ENCODE measurements at places on chromosomes 6 and 20. TPM values are rescaled to one million over a fixed set of nuclear protein-coding genes. Genes with fewer than 3 reads are reported as not detected.

KCNK16 gene
- not detected for polyA plus RNA-seq

GTSF1L gene
- polyA plus RNA-seq, result not detected

BANF2 gene
- polyA plus RNA-seq, result not detected

ARMH2 gene
- not detected for polyA plus RNA-seq

TRERF1 gene
- polyA plus RNA-seq, result 12.7 TPM

SPTLC3 gene
- polyA plus RNA-seq, result 20.1 TPM

RRAGD gene
- 31.6 TPM for polyA plus RNA-seq

FAM83D gene
- 14.3 TPM for polyA plus RNA-seq

FAM217A gene
- polyA plus RNA-seq, result 1.5 TPM

LMBRD1 gene
- 162 TPM for polyA plus RNA-seq

DNA sequence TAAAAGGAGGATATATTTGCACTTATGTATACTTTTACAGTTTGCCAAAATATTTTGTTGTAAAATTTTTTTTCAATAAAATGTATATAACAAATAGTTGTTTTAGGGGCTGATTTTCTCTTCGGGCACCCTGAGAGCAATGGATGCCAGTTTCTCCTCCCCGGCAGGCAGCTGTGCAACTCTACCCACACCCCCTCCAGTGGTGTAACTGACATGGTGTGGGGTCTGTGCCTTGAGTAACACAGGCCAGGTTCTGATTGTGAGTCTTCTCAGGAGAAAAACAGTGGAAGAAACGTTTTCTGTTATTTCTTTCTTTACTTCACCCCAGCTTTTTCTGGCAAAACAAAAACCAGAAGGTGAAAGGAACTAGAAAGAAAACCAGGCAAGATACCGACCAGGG lies 6.1 kb downstream of the FOXF2 start:
- DNase-seq, result no peak

DNA sequence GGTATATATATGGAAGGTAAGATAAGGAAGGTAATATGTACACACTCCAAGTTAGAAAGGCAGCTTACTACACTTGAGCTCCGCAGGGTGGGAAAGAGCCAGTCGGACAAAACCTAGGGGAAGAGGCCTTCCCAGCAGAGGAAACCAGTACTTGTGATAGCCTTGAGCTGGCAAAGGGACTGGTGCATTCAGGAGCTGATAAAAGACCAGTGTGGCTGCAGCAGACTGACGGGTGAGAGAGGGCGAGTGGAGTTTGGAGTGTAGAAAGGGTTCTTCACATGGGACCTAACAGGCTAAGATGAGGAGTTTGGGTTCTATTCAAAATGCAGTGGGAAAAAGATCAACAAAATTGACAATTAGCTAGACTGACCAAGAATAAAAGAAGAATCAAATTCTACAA lies 49.3 kb upstream of the KIF13A start:
- DNase-seq, result no peak

- DNase-seq, result peak; percentile 50
Observed at GRCh38 chr6:17987697-17988421, 424 bp upstream of the KIF13A start.

DNA sequence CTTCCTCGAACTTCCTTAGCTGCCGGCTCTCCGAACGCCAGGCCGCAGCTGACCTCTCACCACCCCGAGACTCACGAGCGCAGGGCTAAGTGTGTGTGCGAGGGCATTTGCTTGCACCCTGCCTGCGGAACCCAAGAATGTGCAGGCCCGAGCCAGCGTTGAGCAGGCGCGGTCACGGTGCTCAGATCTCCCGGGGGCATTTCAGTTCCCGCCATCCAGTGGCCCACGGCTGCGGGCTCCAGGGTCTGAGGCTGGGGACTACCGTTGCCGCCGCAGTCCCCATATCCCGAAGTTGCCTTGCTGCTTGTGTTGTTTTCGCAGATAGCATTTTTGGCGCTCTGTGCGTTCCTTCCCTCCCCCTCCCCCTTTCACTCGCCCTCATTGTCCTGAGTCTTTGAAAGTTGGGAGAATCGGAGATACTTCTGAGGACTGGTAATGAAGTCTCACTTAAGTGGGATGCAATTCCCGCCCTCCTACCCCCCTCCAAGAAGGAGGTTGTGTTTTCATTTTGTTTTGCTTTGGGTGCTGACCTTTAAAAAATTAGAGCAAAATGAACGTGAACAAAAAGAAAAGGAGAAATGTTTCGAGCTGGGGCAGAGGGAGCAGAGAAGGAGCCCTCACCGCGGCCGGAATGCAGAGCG lies 1.7 kb downstream of the NR2E1 start:
- DNase-seq, result no peak

- peak; percentile 15 for DNase-seq
Observed at GRCh38 chr6:17768388-17768787, 61.7 kb upstream of the NUP153 start.

GRCh38 chr6:110468731-110469130 lies 7.7 kb downstream of the SLC22A16 start:
- DNase-seq, result no peak

DNA sequence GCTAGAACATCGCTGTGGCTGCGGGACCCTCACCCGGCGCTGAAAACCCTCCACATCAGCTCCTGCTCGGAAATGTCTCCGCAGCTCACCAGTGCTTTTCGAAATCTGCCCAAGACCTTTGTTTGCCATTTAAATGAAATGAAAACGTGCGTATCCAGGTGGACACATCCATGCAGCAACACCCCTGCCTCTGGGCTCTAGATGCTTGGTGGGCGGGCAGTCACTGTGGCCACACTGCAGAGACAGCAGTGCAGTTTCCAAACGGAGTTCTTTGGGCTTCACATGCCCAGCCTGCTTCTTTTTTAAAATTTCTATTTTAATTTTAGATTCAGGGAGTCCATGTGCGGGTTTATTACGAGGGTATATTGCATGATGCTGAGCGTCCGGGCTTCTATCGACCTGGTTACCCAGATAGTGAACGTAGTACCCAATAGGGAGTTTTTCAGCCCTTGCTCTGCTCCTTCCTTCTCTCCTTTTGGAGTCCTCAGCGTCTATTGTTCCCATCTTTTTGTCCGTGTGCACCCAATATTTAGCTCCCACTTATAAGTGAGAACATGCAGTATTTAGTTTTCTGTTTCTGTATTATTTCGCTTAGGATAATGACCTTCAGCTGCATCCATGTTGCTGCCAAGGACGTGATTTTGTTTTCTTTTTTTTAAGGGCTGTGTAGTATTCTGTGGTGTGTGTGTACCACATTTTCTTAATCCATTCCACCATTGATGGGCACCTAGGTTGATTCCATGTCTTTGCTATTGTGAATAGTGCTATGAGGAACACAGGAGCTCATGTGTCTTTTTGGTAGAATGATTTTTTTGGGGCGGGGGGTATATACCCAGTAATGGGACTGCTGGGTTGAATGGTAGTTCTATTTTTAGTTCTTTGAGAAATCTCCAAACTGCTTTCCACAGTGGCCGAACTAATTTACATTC lies 4.8 kb upstream of the TUBB2B start:
- no peak for DNase-seq

GRCh38 chr6:3966426-3966825 lies 112.5 kb downstream of the FAM217A start:
- DNase-seq, result no peak

DNA sequence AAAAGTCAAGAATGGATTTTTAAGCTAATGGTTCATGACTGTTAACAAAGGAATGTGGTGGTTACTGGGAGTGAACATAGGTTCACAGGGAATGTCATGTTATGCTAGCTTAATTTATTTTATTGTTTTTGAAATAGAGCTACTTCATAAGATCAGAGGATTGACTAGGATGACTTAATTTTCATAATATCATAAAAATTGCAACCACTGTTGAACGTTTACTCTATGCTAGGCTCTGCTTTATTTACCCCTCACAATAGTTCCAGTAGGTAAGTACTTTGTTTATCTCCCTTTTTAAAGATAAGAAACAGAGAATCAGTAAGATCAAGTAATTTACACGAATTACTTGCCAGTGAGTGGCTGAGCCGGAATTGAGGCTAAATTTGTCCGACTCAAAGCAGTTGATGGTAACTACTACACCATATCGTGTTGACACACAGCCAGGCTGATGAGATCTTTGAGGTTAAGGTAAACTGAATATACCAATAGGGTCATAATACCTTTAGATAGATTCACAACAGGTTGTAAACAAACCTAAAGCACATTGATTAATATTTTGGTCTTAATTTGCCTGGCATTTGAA lies 194.6 kb upstream of the CITED2 start:
- no peak for DNase-seq

GRCh38 chr6:148492654-148493290 lies 150.1 kb downstream of the SASH1 start:
- no peak for DNase-seq

DNA sequence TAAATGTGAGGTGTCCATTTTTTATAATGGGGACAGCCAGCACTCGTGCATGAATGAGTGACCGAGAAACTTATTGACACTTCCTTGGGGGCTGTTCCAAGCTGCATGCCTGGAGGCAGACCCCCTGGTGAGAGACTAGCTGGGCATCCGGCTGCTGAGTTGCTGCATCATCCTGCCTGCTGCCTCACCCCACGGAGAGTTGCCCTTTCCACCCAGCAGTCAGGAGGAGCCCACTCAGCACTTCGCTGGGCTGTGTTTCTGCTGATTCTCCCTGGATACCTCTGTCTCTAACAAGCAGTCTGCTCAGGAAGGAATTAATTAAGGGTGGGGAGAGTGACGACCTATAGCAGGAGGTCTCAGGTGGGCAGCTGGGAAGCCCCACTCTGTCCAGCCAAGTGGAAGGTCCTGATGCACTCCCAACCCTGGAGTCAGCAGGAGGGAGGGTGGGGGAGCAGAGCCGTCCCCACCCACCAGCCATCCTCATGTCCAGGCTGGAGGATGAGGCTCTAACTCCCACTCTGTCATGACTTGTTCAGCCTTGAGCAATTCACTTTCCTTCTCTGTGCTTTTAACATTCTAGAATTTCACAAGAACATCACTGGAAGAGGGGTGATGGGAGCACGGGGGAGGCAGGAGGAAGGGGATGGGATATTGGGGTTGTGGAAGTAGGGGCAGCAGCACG lies 177.3 kb downstream of the LRFN2 start:
- DNase-seq, result no peak

DNA sequence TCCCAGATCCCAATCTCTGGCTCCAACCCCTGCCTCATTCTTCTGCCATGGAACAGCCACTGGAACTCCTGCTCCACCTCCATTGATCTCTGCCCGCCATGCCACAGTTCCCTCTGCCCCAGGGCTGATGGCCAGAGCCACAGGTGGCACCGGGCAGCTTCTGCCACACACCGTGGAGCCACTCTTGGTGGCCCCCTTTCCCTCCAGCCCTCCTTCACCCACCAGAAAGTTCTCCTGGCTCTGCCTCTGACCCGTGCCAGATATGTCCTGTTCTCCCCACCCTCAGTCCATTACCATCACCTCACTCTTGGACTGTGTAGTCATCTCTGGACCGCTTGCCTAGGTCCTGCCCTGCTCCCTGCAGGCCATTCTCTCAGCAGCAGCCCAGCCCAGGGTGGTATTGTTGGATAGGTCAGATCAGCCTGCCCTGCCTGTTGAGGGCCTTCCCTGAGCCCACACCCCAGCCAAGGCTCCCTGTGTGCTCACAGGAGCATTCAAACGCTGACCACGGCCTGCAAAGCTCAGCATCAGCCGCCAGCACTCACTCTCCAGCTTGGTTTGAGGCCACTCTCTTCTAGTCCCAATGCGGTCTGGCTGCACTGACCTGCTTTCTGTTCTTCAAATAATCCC lies 16.8 kb upstream of the SYNDIG1 start:
- DNase-seq, result no peak

DNA sequence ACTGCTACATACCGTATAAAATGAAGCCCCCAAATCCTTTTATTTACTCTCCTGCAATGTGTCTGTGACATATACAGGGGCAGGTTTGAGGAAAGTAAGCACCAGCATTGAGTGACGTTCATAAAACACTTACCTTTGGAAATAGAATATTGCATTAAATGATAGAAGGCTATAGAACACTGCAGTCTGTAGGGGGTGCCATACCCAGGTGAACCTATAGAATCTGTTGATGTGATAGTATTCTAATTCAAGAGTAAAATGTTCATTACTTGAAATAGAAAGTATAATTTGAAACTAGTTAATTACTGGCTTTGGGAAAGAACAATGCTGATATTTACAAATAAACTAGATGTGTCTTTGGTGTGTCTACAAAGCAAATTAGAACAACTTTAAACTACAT lies 47.0 kb upstream of the PRL start:
- DNase-seq, result no peak

DNA sequence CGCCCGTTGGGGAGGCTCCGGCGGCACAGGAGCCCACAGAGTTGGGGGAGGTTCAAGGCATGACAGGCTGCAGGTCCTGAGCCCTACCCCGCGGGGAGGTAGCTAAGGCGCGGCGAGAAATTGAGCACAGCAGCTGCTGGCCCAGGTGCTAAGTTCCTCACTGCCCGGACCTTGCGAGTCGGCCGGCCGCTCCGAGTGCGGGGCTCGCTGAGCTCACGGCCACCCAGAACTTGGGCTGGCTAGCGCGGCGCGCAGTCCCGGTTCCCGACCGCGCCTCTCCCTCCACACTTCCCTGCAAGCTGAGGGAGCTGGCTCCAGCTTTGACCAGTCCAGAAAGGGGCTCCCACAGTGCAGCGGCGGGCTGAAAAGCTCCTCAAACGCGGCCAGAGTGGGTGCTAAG lies 23.9 kb upstream of the KIF13A start:
- no peak for DNase-seq

DNA sequence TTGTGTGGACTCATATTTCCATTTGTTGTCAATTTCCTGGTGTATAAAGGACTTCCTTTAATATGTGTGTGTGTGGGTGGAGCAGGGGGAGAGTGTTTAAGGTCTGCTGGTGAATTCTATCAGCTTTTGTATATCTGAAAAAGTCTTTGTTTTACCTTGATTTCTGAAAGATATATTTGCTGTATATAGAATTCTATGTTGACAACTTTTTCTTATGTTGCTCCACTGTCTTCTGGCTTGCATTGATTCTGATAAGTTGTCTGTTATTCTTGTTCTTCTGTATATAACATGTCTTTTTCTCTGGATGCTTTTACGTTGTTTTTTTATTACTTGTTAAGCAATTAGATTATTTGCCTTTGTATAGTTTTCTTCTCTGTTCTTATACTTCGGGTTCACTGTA lies 90.0 kb upstream of the CEP162 start:
- no peak for DNase-seq

GRCh38 chr6:120700001-120700400 lies 634.3 kb downstream of the TBC1D32 start:
- DNase-seq, result no peak

DNA sequence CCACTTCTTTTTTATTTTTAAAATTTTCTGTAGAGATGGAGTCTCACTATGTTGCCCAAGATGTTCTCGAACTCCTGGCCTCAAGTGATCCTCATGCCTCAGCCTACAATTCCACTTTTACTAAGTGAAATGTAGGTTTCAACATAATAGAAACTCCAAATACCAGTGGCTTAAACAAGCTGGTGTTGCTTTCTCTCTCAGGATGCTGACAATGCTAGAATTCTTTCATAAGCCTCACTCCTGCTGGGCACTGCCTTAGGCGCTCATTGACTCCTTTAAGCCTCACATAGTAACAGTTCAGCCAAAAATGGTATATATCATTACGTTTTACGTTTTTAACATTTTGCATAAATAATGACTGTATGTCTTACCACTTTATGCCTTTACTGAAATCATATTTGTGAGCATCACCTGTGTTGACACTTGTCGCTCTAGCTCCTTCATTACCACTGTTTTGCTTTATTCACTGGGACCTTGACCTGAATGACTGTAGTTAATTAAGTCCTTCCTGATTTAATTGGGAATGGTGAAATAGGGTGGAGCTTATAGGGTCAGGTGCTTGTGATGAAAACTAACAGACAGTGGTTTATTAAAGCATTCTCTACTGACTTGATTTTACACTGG lies 3.9 kb upstream of the CST9 start:
- no peak for DNase-seq
